ENCODE measurements at places on chromosomes 2 and 18.

- no peak for DNase-seq
Measured at GRCh38 chr2:24448797-24449196, 42.3 kb upstream of the NCOA1 start.

DNA sequence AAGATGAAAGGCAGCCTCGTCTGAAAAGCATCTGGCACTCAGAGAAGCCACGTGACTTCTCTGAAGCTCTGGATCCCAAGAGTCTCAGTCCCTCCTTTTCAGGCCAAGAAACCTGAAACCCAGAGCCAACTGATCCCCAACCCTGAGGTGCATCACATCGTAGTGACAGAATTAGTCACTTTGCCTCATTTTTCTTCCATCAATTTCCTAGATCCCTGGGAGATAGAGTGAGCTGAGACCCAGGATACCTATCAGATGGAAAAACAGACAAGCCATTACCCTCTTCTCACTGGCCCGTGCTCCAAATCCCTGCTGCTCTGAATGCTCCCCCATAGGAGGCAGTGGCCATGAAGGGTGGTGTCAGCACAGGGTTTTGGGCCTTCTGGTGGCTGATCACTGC, 113.1 kb downstream of the ALK start:
- DNase-seq: no peak

GRCh38 chr2:98486374-98486981, 41.8 kb downstream of the INPP4A start:
- DNase-seq: no peak

- no peak for DNase-seq
Measured at GRCh38 chr2:152094014-152094413, 4.8 kb downstream of the CACNB4 start.

DNA sequence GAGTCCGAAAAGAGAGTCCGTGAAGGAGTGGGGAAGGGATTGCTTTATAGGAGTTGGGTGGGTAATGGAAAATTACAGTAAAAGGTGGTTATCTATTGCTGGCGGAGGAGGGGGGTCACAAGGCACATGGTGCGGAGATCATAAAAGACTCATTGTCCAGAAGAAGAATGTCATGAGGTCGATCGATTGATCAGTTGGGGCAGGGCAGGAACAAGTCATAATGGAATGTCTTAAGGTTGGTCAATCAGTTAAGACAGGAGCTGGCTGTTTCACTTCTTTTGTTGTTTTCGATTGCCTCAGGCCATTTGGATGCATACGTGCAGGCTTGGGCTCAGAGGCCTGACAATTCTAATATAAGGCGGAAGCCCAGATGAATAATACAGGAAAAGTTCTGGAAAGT, 473.0 kb upstream of the TNP1 start:
- no peak for DNase-seq

GRCh38 chr2:239507576-239508258, 106.9 kb upstream of the HDAC4 start:
- no peak for DNase-seq

GRCh38 chr2:212176151-212176550, 362.5 kb downstream of the ERBB4 start:
- peak; percentile 46 for DNase-seq

- DNase-seq: no peak
Measured at GRCh38 chr2:217975626-217976025, 27.2 kb downstream of the TNS1 start.

GRCh38 chr2:68774569-68775271, 40.1 kb downstream of the ARHGAP25 start:
- DNase-seq: no peak

GRCh38 chr2:54639609-54640008, 83.9 kb upstream of the EML6 start:
- peak; percentile 44 for DNase-seq

DNA sequence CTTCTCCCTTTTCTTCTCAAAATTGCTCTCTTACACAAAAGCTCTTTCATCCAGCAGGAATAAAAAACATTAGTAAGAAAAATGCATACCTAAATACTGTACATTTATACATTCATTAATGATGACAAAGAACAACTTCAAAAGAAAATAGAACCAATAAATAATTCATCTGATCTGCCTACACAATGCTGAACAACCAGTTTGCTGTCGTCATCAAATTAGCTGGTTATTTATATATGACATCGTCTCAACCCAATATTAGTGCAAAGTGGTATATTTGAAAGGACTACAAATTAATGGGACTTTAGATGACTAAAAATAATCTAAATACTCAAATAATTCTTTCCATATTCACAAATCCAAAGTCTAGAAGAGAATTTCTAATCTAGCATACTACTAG, 24.8 kb upstream of the VIT start:
- DNase-seq: no peak

- no peak for DNase-seq
Measured at GRCh38 chr2:57570961-57571360, 475.6 kb upstream of the VRK2 start.

- DNase-seq: no peak
Measured at GRCh38 chr18:6059551-6059950, 164.2 kb upstream of the TMEM200C start.

- DNase-seq: no peak
Measured at GRCh38 chr2:148965623-148966437, 72.7 kb upstream of the LYPD6B start.

- DNase-seq: no peak
Measured at GRCh38 chr18:49621301-49621700, 59.4 kb downstream of the LIPG start.

DNA sequence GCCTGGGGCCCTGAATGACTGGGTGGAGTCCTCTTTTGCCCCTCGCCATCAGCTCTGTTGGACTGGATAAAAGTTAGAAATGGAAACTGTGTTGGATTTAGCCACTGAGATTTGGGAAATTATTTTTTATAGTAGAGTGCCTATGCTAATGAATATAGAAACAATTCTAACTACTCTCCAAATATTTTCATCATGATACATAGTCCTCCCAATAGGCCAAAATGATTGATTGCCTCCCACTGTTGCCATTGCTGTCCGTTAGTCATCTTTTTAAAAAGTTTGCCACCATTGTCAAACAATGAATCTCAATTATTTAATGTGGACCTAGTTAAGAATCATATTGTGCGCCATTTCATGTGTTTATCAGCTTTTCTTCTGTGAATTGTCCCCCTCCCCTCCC, 417.0 kb downstream of the GALR1 start:
- DNase-seq: no peak

- no peak for DNase-seq
Measured at GRCh38 chr2:60092781-60093180, 460.7 kb downstream of the BCL11A start.

GRCh38 chr2:134284119-134284670, 30.3 kb downstream of the MGAT5 start:
- no peak for DNase-seq

GRCh38 chr2:168974428-168974827, 56.7 kb downstream of the ABCB11 start:
- no peak for DNase-seq

DNA sequence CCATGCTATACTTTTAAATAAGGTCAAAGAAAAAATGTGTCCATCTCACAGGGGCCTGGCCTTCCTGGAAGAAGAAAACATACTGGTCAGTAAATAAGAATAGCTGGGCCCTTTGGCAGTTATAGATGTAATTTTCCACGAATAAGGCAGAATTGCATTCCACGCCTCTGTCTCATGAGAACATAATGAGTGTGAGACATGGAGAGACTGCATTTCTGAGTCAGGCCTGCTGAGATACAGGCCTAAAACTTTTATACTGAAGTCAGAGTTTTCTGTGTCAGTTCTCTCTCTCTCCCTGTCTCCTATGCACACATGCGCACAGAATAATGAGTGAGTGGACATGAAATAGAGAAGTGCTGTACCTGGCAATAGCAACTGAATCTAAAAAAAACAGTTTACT, 20.4 kb upstream of the IL1R1 start:
- peak; percentile 97 for DNase-seq

DNA sequence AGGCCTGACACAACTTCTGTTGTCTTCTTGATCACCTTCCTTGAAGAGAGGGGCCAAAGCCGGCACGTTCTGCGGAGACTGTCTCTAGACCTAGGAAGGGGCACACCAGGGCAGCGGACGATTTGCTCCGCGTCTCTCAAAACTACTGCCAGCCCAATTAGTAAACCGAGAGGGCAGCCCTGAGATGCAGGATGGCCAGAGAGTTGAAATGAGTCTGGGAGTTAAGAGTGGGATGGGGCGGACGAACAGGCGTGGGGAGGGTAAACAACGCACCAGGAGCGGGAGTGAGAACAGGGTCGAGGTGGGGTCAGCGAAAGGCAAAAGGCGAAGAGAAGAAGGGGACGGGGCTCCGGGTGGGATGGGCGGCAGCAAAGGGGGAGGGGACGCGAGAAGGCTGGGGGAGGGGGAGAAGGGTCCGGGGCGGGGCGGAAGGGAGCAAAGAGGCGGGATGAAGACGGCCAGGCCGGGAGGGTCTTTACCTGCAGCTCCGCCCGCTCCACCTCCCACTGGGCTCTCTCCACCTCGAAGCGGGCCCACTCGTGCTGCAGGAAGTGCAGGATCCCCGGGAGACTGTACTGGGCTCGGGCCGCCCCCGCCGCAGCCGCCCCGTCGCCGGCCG, 476 bp downstream of the STRN start:
- DNase-seq: peak; percentile 15

GRCh38 chr2:135337071-135337470, 193.9 kb downstream of the ZRANB3 start:
- peak; percentile 11 for DNase-seq

GRCh38 chr2:68662466-68662865, 19.1 kb downstream of the PROKR1 start:
- no peak for DNase-seq

- peak; percentile 80 for DNase-seq
Measured at GRCh38 chr2:157245846-157246764, 11.4 kb upstream of the GALNT5 start.

- DNase-seq: no peak
Measured at GRCh38 chr2:10168221-10168620, 45.7 kb downstream of the RRM2 start.
